ENCODE measurements at places on chromosomes 7 and 10.
A peak's percentile ranks its signal among the peaks of the same experiment; 100 is the strongest.

DNA sequence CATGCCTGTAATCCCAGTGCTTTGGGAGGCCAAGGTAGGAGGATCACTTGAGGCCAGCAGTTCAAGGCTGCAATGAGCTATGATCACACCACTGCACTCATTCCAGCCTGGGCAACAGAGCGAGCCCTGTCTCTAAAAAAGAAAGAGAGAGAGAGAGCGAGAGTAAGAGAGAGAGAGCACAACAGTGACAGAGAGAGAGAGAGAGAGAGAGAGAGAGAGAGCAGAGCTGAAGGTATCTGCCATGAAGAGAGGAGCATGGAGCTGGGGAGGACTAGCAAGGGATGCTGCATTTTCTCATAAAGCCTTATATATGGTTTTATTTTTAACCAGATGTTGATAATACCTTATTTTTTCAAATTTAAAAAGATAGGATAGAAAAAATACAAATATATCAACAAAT, 84.5 kb upstream of the RNF32 start:
- no peak for ATAC-seq

DNA sequence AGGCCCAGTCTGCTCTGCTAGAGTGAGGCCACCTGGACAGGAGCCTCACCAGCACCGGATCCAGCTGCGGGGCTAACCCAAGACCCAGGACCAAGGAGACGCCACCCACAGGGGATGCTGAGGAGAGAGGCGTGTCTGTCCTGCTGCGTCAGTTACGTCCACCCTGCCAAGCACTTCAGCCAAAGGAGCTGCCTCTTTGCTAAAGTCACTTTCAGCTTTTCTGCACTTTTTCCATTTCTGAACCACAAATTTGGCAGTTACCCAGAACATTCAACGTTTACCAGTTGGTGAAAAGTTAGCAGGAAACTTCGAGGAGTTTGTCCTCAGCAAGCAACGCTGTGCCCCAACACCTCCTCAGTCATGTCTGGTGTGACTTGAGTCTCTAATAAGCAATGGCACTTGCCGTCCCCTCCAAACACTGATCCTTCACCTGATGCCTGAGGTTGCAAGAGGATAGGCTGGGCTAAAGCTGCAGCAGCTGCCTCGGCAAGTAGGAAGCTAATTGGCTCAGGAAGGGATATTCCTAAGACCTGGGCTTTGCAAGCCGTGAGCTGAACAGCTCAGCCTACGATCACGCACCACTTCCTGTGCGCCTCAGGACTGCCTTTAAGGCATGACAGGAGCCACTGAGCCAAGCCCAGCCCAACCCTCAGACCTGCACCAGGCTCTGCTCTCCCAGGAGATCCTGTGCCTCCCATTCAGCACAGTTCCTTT, 40.1 kb downstream of the KCNH2 start:
- ATAC-seq: peak; percentile 37

DNA sequence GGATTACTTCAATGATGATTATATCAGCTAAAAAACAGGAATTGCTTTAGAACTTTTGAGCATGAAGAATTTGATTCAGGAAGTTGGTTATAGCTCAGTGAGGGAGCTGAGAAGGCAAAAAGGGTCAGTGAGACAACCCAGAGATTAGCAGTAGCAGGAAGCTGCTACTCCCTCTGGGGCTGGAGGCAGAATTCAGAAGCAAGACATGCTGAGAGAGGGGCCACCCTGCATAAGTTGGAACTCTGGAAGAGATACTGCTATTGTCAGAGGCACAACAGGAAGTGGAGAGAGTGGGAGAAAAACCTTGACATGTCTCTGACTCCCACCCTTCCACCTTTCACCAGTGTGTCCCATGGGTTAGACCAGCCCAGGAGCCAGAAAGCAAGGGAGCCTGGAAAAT, 488.7 kb downstream of the ADRA2A start:
- no peak for ATAC-seq

DNA sequence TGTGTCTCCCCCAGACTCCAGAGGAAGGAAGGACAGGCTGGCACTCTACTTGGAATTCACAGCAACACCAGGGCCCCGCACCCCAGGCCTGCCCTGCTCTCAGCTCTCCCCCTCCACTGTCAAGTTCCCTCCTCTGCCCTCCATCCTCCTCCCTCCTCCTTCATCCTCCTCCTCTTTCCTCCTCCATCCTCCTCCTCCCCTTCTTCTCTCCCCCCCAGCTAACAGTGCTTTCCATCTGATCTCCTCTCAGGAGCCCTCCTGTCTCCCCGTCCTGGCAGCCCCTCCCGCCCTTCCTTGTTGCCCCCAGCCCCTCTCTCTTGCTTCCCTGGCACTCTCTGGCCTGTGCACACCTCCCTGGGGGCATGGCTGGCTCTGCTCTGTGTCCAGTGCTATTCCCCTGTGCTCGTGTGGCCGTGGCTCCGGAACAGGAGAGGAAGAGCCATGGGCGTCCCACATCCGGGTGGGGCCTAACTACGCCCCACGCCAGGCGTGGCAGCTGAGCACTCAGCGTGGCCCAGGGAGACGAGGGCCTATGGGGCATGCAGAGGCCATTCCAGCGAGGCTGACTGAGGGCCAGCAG, 64.2 kb downstream of the PWWP2B start:
- ATAC-seq: no peak

DNA sequence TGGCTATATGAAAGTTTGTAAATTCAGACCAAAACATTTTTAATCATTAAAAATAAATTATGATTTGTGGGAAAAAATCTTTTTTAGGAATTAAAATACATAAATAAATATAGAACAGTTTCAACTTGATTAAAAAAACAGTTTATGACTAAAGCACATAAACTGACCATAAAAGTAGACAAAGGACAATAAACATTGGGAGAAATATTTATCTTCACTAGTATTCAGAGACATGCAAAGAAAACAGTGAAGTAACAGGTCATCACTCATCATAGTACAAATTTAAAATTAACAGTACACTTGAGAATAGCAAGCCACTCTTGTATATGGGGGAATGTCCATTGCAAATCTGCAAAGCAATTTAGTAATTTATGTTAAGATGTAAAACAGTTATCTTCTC, 28.0 kb upstream of the CELF2 start:
- ATAC-seq: no peak

Data from motor neuron (in vitro differentiated cells).